ENCODE measurements at places on chromosomes 12 and 14.

DNA sequence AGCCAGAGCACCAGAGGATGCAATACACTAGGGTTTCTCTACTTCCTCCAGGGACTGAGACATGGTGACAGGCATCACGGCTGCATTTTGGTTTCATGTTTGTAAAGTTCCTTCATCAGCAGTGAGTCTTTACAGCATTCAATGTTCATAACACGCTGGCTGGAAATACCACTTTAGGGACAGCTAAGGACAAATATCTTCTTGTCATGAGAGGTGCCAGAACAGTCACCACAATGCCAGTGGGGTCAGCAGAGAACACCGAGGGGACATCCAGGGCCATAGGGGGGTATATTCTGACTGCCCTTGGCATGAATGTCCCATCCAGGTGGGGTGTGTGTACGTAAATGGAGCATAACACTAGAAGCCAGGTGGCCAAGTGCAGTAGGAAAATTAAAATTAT is 72.3 kb downstream of the CCDC60 start:
- no peak for DNase-seq

GRCh38 chr12:78916845-78917480 is 52.4 kb downstream of the SYT1 start:
- DNase-seq = peak; percentile 66

- DNase-seq = peak; percentile 80
These were observed 73.9 kb downstream of the ARMH4 start for GRCh38 chr14:58078068-58078467.

- no peak for DNase-seq
These were observed 249.2 kb upstream of the BTG1 start for GRCh38 chr12:92394895-92395294.

DNA sequence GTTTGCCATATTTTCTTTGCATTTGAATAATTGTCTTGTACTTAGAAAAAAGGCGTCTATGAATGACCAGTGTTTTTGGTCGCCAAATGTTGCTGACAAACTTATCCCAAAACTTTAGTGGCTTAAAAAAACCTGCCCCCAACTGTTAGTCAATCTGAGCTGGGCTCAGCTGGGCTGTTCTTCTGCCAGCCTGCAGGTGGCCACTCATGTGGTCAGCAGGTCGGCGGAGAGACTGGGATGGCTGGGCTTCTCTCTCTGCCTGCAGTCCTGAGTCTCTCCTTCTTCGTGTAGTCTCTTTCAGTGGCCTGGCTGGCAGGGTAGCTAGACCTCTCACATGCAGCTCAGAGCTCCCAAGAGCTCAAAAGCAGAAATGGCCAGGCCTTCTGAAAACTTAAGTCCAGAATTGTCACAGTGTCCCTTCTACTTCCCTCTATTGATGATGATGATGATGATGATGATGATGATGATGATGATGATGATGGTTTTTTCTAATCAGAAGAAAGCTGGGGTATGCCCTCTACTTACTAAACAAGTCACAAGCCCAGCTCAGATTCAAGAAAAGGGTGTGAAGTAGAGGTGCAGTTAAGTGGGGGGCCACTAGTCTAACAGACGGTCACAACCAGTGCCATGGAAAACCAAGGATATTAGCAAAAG is 87.9 kb downstream of the PTPN11 start:
- no peak for DNase-seq

DNA sequence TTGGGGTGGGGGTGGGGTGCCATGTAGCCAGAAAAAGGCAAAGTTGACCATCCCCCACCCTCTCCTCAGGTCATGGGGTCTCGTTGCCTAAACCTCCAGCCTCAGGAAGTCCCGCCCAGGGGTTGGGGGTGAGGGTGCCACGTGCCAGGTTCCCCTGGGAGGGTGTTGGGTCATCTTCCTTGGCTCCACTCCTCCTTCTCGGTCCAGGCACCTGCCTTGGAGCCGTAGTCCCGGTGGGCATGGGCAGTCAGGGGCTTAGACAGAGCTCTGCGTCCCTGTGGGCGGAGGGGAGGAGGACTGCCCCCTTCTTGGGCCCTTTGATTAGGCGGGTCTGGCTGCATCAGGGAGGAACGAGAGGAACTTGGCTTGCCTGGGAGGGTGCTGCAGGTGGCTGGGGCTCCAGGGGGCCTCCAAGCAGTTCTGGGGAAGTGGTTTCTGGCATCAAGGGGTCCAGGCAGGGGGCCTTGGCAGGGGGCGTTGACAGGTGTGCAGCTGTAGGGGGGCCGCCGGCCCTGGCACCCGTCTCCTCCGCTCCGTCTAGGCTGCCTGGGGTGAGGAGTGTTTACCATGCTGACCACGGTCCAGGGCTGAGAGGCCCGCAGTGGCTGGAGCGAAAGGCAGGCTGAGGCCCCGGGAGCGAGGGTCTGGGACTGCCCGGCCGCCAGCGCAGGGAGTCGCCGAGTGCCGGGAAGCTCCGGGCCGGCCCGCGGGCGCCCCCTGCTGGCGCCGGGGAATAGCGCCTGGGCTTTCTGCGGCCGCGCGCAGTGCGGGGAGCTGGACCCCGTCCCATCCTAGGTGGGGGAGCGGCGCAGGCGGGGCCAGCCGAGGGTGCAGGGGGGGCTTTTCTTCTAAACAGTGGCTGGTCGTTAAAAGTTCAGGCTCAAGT is 7.9 kb downstream of the SETD1B start:
- DNase-seq = peak; percentile 72

- no peak for DNase-seq
These were observed 161.3 kb upstream of the TMCC3 start for GRCh38 chr12:94811611-94812010.

DNA sequence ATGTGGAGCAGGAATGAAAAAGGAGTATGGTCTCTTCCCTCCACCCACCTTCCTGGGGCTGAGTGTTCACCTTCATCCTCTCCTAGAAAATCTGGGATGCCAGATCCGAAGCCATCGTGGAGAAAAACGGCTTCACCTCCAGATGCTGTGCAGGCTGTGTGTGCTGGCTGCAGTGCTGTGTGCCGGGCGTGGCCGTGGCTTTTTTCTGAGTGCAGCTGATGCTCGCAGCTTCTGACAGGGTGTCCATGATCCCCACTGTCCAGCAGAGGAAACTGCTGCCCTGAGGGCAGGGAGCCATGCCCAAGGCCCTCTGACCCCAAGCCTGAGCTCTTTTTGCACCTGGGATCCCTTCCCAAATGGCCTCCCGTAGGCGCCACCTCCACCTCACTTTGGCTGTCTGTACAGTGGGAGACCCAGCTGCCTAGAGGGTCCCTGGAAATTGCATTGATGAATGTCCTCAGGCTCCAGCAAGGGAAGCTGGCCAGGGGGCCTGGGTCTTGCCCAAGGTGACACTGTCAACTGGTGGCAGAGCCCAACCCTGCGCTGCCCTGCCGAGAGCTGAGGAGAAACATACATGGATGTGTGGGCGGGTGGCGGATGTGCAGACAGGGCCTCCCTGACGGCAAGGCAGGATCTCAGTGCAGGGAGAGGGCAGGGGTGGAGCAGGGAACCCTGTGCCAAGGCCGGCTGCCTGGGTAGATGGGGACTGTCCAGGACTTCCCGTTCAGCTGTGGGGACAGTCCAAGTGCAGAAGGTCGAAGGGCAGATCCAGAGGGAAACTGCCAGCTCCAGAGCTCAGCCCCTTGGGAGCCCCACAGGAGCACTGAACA is 53.3 kb downstream of the BEGAIN start:
- DNase-seq = no peak

- no peak for DNase-seq
These were observed 61.2 kb downstream of the NOC4L start for GRCh38 chr12:132205271-132206045.

GRCh38 chr14:91429385-91429784 is 11.8 kb upstream of the CCDC88C start:
- DNase-seq = no peak

DNA sequence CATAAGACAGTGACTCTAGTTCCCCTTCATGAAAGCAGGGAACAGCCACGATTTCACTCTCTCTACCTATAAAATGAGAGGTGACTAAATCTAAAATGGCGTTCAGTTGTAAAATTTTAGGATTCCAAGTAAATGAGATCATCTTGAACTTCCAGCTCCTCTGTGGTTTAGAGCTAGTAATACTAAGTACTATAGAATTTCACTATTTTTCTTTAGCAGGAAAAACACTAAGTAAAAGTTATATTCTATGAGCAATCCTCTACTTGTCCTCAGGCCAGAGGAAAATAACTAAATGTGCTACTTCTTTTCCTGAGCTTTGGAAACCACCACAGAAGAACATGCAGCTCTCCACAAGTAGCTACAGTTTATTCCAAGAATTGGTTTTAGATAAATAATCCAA is 55.6 kb downstream of the NIN start:
- DNase-seq = peak; percentile 87

DNA sequence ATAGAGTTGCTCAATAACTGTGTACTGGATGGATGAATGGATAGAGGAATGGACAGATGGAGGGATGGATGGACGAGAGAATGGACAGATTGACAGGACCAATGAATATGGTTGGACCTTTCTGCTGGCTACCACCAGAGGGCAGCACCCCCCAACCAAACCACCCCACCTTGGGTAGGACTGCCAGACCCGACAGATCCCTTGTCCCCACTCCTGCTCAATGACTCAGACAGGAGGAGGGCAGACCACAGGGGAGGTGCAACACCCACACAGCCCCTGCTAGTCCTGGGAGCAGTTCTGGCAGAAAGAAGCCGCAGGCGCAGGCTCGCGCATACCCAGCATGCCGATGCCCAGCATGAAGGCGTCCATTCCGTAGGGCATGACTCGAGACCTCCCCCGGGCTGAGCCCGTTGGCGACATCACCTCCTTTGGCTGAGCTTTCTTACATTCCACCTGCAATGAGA is 12.4 kb downstream of the MSI1 start:
- peak; percentile 86 for DNase-seq

GRCh38 chr12:64706857-64707256 is 52.3 kb downstream of the GNS start:
- DNase-seq = no peak

DNA sequence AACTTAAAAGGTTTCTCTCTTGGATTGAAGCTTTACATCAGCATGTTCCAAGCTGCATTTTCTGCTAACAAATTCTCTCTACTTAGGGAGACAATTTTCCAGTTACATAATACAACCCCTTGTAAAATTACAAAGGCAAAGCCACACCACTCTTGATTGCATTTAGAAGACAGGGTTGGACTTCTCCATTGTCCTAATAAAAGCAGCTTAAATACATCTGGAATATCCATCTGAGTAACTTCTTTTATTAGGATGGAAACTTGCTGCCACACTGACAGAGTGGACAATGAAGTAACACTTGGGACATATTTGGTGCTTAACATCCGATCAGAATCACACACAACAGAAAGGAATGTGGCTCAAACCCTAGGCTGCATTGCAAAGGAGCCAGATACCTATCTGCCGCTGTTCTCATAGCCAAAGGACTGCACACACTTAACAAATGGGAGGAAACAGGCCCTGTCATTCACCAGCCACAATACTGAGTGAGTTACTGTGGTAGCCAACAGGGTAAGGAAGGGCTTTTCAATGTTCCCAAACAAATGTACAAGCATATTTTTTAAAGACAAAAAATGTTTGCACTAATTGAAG is 157.2 kb downstream of the PAX9 start:
- peak; percentile 3 for DNase-seq

DNA sequence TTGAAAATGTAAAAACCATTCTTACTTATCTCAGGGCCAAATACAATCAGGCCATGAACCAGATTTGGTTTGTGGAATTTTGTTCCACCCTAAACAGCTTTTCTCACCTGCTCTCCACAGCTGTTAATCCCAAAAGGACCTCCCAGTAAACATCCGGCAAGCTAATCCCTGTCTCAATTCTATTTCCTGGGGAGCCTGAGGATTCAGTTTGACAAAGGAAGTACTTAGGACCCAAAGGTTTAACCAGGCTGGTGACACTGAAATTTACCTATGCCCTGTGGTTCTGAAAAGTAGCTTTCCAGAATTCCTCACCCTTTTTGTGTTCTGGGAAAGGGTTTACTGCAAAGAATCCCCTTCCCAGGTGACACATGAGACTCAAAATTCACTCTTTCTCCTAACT is 15.0 kb downstream of the CAPZA3 start:
- DNase-seq = no peak

DNA sequence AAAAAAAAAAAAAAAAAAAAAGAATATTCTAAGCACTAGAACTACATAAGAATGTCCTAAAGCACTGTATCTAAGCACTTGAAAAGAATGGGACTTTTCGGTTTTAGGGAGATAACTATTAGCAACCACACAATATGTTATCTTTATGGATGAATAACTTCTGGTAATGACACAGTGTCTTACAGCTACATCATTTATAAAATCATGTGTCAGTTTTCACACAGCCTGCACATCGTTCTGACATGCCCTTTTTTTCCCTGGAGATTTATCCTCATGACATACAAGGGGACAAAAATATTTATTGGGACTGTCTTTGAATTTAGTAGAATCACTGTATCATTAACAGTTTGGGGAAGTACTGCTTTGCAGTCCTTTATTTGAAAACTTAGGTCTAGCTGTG is 17.3 kb downstream of the TMEM19 start:
- DNase-seq = no peak

GRCh38 chr12:5794156-5794555 is 150.9 kb downstream of the ANO2 start:
- DNase-seq = no peak

- DNase-seq = peak; percentile 67
These were observed 9.8 kb downstream of the GALNT6 start for GRCh38 chr12:51381226-51382079.

DNA sequence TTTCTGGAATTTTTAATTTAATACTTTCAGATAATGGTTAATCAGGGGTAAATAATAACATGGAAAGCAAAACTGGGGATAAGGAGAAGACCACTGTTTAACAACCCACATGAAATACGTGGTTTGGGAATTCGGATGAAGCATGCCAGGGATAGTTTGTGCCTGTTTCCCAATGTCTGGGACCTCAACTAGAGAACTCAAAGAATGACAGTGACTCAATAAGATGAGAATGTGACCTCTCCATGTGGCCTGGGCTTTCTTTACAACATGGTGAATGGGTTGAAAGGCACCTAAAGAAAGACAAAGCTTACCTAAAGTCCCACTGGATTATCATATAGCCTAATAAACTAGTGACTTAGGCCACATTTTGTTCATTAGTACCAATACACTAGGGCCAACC is 460.3 kb upstream of the LRFN5 start:
- DNase-seq = no peak

- DNase-seq = no peak
These were observed 256.7 kb downstream of the C12orf75 start for GRCh38 chr12:105587237-105587636.

GRCh38 chr12:95319694-95320331 is 102.2 kb downstream of the VEZT start:
- peak; percentile 84 for DNase-seq

DNA sequence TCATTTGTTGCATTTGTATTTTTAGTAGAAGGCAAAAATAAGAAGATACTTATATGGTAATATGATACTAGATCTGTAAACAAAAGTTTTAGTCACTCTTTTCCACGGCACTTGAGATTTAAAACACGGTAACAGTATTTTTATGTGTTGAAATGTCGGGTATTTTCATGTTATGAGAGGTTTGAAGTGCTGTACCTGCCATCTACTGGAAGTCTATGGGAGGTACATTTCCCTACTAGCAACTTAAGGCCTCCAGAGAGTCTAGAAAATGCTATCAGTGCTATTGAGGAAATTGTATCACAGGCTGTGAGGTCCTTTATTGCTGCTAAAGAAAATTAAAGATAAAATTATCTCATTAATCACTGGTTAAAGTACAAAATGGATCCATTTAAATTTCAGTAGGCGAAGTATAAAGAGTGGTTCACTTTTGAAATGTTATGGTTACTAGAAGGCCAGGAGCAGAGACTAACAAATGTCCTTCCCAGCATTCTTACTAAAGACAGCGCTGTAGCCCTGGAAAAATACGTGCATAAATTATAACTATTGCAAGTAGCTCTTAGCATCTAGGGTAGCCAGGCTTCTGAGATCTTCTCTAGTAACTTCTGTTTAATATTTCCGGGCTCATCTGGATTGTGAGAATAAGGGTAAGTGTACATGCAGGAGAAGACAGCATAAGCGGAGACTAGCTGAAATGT is 77.6 kb upstream of the PRKD1 start:
- DNase-seq = peak; percentile 92

Data from choroid plexus epithelial cell (primary cell).